ELR (cell line): ENCODE measurements at places on chromosomes 3 and 15.
A peak's percentile ranks its signal among the peaks of the same experiment; 100 is the strongest.

- peak; percentile 75 for DNase-seq
Observed at GRCh38 chr3:149673393-149673792, 15.6 kb upstream of the WWTR1 start.

GRCh38 chr3:118102737-118103136 lies 931.9 kb downstream of the IGSF11 start:
- no peak for DNase-seq

DNA sequence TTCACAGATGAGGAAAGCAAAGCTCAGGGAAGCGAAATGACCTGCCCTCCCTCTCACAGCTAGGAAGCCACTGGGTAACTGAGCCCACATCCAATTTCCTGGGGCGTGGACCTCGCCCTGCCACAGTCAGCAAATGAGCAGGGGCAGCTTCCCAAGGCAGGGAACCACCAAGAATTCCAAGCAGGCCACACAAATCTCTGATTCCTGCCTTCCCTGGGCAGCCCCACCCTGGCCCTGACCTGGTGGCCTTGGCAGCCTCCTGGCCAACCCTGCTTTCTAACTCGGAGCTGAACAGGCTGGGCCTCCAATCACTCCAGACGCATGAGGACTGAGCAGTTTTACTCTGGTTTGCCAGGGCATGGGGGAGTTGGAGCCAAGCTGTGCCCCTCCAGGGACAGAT lies 203.7 kb upstream of the TLE3 start:
- no peak for DNase-seq

DNA sequence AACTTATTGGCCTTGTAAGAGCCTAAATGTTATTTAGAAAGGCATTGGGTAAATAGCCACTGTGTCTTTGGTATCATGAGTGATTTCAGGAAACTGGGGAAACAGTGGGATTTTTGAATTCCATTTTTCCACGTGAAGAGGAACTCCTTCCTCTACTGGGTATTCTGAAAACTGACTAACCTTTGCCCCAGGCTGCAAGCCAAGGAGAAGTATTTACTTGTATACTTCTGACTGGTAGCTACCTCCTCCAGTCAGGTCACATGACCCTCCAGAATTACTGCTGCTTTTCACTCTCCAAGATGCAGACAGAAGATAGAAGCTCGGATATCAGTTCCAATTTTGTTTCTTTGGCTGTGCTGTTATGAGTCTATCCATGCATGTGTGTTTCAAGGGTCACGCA lies 50.9 kb upstream of the MAP3K13 start:
- no peak for DNase-seq
